ENCODE measurements at places on chromosomes 13 and 19.
A peak's percentile ranks its signal among the peaks of the same experiment; 100 is the strongest.

DNA sequence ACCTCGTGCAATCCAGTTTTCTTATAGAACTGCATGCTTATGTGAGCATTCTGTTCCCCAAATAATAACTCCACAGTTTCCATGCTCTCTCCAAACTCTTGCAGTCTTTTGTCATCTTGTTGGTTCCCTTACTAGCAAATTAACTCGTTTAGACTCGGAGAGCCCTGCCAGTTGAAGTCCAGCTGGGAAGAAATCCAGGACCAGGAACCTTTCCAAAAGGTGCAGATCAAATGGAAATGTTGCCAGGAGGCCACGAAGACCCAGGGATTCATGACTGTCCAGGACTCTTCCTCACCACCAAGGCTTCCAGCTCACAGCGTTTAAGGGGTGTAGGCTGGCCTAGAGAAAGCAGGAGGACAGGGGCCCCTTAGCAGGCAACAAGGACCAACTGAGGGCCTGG lies 2.1 kb upstream of the TDRD12 start:
- DNase-seq: no peak

- DNase-seq: no peak
Measured at GRCh38 chr13:30750036-30750435, 14.7 kb downstream of the ALOX5AP start.

- no peak for DNase-seq
Measured at GRCh38 chr19:23946569-23946968, 31.9 kb downstream of the ZNF726 start.

GRCh38 chr13:79060216-79060615 lies 345.8 kb downstream of the RBM26 start:
- no peak for DNase-seq

DNA sequence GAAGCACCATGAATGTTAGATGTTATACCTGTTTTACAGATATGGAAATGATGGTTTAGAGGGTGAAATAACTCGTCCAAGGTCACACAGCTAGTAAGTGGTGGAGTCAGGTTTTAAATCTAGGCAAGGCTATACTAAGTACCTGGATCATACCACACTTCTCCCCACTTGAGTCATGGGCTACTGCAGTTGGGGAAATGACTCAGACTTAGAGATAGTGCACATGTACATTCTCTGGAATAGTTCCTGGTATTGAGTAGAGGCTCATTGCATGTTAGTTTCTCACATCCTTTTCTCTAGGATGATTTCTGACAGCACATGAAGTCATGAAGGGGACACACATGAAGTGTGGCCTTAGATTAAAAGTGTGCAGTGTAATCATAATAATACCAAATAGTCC lies 76.2 kb upstream of the TNFSF11 start:
- DNase-seq: no peak

GRCh38 chr13:111634410-111634809 lies 314.0 kb downstream of the TEX29 start:
- no peak for DNase-seq

- DNase-seq: no peak
Measured at GRCh38 chr19:54047616-54048015, 16.1 kb downstream of the VSTM1 start.

GRCh38 chr19:31292639-31293185 lies 56.5 kb downstream of the TSHZ3 start:
- DNase-seq: no peak

- DNase-seq: no peak
Measured at GRCh38 chr19:51727349-51727880, 3.6 kb upstream of the HAS1 start.

- DNase-seq: peak; percentile 75
Measured at GRCh38 chr19:17766543-17767131, 15.4 kb downstream of the FCHO1 start.

DNA sequence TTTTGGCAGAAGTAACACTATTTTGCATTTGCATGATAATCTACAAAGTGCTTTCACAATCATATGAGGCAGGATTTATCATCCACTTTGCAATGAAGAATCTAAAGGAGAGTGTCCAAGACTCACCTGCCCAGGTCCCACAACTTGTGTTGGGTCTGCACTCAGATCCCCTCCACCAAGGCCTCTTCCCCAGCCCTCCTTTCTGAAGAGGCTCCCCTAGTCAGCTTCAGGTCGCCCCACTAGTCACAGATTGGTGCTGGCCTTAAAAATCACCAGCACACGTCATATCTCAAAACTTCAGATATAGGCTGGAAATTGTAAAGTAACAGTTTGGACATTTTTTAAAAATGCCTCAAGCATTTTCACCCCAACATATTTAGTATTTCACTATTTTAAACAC lies 17.5 kb downstream of the ATP7B start:
- DNase-seq: no peak

DNA sequence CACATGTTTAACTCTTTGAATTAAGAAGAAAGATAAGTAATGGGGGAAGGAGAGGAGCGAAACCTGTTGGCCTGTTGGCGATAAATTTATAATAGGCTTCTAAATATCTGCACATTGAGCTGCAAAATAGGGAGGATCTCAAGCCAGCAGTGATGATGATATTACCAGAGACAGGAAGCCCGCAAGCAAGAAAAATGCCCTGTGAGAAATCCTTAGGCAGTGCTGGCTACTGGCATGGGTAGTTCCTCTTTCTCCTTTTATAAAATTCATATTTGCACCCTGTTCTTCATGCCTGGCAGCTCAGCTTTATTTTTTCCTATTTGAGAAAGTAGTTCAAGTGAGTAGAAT lies 858 bp upstream of the USP12 start:
- DNase-seq: peak; percentile 46

GRCh38 chr19:55640043-55640576 lies 692 bp upstream of the ZNF580 start:
- peak; percentile 62 for DNase-seq

DNA sequence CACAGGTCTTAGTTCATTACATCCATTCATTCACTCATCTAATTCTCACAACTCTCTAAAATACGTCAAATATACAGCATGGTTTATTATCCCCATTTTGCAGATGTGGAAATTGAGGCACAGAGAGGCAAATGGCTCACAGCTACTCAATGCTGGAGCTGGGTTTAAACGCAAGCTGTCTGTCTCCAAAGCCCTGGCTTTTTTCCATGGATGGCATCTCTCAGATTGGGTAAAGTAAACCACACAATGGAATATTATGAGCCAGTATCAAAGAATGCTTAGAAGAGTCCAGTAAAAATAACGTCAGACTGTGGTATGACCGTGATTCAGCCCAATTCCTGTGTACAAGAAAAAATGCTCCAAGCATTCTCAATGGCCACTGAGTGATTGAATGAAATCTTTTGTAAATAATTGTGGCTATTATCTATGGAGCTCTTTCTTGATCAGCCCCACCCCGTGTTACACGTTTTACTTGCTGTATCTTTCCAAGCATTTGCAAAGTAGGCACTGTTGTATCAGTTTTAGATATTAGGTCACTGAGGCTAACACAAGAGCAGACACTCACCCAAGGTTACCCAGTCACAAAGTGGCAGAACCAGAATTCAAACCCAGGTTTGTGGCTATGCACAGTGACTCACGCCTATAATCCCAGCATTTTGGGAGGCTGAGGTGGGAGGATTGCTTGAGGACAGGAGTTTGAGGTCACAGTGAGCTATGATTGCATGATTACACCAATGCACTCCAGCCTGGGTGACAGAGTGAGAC lies 5.5 kb upstream of the ACP7 start:
- no peak for DNase-seq

GRCh38 chr19:2490659-2491058 lies 14.7 kb downstream of the GADD45B start:
- DNase-seq: no peak

DNA sequence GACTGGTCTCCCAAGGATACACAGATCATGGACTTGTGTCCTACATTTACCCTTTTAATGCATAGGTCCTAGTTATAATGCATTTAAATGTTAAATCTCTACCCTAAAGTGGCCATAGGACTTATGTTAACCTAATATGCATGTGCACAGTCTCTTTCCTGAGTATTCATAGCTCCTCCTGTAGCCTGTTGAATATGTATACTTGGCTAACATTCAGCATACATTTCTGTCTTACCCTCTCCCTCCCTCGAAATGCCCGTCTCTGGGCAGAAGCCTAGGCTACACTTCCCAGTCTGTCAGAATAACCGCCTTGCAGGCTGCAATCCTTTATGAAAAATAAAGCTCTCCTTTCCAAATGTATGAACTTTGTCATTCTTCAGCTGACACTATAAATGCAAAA lies 13.9 kb downstream of the ZFP82 start:
- DNase-seq: no peak

GRCh38 chr19:13906521-13906904 lies 512 bp downstream of the CC2D1A start:
- DNase-seq: peak; percentile 59

DNA sequence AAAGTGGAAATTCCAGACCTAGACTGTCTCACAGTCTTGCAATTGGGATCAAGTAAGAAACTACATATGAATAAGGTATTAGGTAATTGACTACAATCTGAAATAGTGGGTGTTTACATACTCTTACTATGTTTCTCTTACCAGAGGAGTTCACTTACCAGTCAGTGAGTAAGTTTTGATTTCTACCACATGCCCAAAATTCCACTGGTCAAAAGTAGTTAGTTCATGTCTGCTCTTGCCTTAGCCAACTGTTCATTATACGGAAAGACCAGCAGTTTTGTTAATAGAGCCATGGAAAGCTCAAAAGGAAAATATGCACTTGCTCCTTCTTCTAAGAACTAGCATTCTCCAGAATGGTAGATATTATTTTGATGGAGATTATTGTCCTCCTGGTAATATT lies 490.8 kb downstream of the RFC3 start:
- no peak for DNase-seq

DNA sequence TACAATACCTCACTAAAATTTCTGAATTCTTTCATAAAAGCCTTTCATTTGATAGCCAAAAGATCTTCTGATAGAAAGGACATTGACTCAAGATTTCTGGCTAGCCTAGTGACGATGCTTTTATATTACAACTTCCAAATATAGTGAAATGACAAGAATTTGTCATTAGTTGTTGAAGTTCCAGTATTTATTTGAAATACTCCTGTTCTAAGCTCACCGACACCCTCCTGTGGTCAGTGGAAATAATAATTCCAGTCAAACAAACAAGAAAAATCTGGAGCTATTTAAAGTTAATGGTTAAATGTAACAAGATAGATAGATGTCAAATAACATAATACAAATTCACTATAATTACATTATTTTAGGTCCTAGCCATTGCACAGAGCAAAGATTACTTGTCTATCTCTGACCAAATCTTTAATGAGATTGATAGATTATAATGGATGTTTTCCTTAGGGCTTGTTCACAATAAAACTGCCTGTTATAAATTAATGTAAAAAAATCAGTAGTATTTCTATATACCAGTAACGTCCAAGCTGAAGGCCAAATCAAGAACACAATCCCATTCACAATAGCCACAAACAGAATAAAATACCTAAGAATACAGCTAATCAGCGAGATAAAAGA lies 195.5 kb downstream of the RGCC start:
- DNase-seq: no peak

- no peak for DNase-seq
Measured at GRCh38 chr13:110683203-110683883, 22.6 kb downstream of the CARS2 start.

- DNase-seq: no peak
Measured at GRCh38 chr13:33945477-33945876, 127.5 kb downstream of the RFC3 start.

GRCh38 chr19:9913237-9914000 lies 22.9 kb downstream of the OLFM2 start:
- DNase-seq: no peak

DNA sequence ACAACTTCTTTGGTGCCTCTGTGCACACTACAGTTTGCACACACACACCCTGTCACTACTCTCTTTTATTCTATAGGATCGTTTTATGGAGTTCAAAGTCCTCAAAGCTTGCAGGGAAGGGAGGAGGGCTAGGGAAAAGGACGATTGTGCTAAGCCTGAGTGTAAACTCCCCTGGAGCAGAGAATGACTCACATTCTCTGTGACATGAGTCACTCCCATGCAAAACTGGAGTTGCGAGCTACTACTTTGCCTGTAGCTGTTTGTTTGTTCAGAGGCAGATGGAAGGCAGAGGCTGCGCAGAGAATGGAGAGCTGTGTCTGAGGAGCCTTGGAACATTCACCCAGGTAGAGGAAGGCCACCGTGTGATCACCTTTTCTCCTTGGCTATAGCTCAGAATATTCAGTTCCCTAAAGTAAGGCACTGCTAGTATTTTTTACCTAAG lies 80.5 kb upstream of the MBNL2 start:
- no peak for DNase-seq

- no peak for DNase-seq
Measured at GRCh38 chr19:33674626-33675367, 53.0 kb downstream of the CHST8 start.

- DNase-seq: no peak
Measured at GRCh38 chr19:37077501-37077933, 716 bp upstream of the ZNF420 start.

DNA sequence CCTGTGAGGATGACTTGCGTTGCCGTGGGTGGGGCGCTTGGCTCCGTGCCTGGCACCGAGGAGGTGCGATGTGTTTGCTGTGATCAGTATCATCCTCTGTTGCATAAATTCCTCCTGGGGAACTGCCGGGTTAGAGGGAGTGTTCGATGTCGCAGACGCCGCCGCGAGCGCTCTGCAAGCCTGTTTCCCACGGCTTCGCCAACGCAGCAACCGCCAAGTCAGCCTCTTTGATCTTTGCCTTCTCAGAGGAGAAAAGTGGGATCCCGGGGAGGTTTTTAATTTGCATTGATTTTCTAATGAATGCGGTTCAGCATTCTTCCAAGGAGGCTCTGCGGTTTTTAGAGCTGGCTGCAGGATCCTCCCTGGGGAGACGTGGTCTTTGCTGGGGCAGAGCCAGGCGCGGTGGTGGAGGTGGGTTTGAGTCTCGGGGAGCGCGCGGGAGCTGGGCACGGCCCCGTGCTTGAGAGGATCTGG lies 7.6 kb downstream of the GPR32 start:
- DNase-seq: no peak

- no peak for DNase-seq
Measured at GRCh38 chr13:98452851-98453843, 123.8 kb downstream of the STK24 start.

DNA sequence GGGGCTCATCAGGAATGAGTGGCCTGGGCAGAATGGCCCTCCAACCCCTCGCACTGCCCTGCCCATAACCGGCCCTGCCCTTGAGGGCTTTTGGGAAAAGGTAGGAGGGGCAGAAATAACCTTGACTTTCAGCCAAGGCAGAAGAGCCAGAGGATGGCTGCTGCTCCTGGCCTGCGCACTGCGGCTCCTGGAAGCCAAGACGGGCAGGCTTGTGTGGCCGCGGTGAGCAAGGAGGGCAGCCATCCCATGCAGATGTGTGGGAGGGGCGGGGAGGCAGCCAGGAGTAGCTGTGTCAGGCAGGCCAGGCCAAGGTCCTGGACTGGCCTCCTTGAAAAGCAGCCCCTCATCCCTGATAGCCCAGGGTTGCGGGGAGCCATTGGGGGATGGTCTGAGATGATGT lies 57.6 kb upstream of the URI1 start:
- DNase-seq: no peak

Data from liver (tissue), 10 donors.